ENCODE measurements at places on chromosomes 11 and 22.

GRCh38 chr11:6417907-6418556 is 862 bp downstream of the APBB1 start:
- DNase-seq = no peak

- DNase-seq = no peak
Observed at GRCh38 chr22:26435327-26436093, 6.5 kb downstream of the ASPHD2 start.

DNA sequence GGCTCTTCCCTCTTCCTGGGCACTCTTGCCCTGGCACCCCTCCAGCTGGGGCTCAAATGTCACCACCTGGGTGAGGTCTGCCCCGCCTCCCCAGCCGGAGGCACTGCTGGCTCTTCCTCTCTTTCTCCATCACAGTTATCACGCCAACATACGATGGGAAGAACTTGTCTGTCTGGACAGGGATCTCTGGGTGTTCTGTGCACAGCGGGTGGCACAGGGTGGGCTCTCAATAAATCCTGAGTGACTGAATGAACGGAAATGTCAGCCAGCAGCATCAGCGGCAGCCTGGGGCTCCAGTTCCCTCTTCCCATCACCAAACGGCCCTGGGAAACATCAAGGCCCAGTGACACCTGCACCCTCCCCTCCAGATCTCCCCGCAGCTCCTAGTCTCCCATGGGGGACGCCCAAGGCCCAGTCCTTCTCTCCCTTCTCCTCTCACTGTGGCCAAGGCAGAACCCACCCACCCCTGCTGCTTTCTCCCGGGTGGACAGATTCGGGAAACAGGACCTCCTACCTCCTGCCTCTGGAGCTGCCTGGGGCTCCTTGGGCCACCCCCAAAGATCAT is 440 bp upstream of the SLC25A45 start:
- DNase-seq = no peak

GRCh38 chr11:121625777-121626506 is 173.2 kb upstream of the SORL1-AS1 start:
- no peak for DNase-seq

- no peak for DNase-seq
Observed at GRCh38 chr22:28029201-28029948, 110.3 kb upstream of the PITPNB start.

DNA sequence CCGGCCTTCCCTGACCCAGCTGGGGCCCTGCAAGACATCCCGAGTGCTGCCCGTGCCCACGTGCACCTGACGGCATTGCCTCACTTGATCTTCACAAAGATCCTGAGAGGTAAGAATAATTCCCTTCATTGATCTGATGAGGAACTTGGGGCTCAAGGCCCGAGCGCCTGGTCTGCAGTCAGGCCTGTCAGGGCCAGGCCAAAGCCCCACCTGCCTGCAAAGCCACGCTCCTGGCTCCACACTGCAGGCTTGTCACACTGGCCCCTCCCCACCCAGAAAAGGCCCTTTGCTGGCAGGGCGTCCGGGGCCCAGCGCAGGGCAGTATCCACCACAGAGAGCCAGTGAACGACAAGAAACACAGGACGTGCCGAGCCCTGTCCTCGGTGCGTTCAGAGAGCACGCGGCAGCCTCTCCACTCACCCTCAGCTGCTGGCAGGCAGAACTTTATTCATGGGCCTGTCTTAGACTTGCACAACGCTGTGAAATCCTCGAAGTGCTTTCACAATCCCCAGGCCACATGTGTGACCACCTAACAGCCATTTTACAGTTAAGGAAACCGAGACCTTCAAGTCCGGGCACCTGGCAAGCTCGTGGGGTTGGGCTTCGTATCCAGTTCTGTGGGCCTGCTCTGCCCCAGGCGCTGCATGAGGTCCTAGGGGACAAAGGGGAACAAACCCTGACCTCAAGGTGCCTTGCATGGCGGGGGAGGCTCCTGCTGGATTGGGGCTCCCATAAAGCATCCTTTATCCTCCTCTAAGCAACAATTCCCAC is 14.8 kb downstream of the KIAA0930 start:
- DNase-seq = no peak

- no peak for DNase-seq
Observed at GRCh38 chr11:22725079-22725478, 58.7 kb downstream of the GAS2 start.

DNA sequence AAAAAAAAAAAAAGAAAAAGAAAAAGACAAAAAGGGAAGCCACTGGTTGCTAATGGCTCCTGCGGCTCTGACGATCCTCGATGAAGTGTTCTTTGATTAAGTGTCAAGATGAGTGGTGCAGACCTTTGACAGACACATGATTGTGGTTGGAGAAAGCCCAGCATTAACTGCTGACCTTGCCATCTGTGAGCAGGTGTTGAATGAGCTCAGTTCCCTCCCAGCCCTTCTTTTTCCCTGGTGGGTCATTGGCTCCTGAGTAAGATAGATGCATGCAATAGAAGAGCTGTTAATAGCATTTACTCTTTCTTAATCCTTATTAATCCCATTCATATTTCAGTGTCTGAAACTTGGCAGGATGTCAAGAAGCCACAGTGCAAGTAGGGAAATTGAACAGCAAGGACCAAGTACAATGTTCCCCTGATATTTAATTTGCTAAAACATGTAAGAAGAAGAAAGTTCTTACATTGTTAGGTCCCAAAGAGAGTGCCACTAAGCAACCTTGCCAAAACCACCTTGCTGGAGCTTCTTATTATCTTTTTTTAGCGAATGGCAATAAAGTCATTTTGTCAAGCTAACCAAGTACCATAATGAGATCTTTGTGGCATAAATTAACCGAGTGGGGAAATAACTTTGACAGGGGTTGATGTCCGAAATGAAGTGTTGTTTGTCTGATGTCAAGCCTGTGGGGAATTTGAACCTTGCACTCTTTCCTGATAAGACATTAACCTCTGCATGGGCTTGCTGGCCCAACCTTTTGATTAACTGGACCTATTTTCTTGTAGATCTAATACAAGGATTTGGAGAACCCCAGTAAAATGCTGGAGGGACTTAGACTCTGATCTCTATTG is 113.7 kb downstream of the PTPRJ start:
- DNase-seq = no peak

GRCh38 chr11:60657888-60658287 is 41.5 kb upstream of the MS4A8 start:
- DNase-seq = no peak

GRCh38 chr11:76140912-76141574 is 65.3 kb downstream of the WNT11 start:
- no peak for DNase-seq

DNA sequence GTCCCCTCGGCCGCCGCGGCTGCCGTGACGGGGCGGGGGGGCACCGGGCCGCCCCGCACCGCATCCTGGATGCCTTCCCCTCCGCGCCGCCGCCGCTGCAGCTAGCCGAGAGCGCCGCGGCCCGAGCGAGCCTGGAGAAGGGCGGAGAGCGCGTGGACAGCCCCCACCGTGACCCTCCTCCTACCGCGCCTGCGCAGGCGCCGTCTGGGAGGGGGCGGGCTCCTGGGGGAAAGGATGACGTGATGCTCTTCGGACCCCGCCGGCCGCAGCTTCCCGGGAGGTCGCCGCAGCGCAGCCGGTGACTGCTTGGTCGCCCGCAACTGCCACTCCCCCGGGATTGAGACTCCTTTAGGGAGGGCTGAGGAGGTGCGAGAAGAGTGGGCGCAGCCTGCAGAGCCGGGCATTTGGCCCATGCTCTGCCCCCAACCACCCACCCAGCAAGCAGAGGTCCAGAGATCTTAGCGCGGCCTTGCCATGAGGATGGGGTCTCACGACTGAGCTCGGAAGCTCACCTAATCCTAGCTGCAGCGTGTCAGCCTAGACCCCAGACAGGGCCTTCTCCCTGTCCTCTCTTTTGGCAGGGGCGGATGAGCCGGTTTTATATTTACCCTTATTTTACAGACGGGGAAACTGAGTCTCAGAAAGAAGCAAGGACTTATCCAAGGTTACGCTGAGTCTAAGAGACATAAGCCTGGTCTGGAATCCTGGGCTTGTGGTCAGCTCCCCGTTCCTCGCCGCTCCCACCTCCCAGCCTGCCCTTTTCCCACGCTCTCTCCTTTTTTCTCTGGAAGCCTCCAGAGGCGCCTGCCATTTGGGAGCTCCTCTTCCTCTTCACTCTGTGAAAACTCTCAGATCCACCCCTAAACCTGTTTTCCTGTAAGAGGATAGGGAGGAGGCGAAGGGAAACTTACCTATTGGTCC is at the start of gene DENND5A:
DENND5A (minus strand) TSS at position 140 of the 921 bp plus-strand sequence. CDS start 281 bp downstream, outside the sequence.
- DNase-seq = peak; percentile 43

Measured in stimulated activated CD4-positive, alpha-beta T cell treated with anti-CD3 and anti-CD28 coated beads, Interleukin-15, amount 100 ng/mL, for 1 hour (primary cell).